ENCODE measurements at places on chromosomes 5 and 9. TPM values are rescaled to one million over a fixed set of nuclear protein-coding genes. Genes with fewer than 3 reads are reported as not detected.

The LCN9 gene
- total RNA-seq: not detected

The LCN1 gene
- not detected for total RNA-seq

The FAM81B gene
- not detected for total RNA-seq

The STK32A gene
- 5.0 TPM for total RNA-seq

The TGFBR1 gene
- 10.1 TPM for total RNA-seq

The CD14 gene
- total RNA-seq: 1.3 TPM

The PRSS3 gene
- total RNA-seq: 3.3 TPM

The TIMD4 gene
- total RNA-seq: not detected

The NEURL1B gene
- 9.1 TPM for total RNA-seq

The BTNL3 gene
- not detected for total RNA-seq

The C5orf46 gene
- not detected for total RNA-seq
